NCI-H446 treated with DMSO at 0.1 percent for 48 hours (cell line): ENCODE measurements at places on chromosomes 11 and 22.
A peak's percentile ranks its signal among the peaks of the same experiment; 100 is the strongest.

GRCh38 chr11:64121663-64122410, 44.1 kb downstream of the MACROD1 start:
- no peak for DNase-seq

DNA sequence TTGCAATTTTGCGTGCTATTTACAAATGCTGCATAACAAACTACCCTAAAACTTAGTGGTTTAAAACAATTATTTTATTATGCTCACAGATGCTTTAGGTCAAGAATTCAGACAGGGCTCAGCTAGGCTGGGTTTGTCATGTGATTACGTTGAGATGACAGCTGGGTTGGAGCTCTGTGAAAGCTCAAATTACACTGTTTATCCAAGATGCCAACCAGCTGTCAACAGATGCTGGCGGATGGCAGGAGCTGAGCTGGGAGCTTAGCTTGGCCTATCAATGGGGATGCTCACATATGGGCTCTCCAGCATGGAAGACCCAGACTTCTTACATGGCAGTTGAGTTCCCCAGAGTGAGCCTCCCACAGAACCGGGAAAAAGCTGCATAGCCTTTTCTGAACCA, 62.7 kb downstream of the STK33 start:
- DNase-seq: peak; percentile 72

DNA sequence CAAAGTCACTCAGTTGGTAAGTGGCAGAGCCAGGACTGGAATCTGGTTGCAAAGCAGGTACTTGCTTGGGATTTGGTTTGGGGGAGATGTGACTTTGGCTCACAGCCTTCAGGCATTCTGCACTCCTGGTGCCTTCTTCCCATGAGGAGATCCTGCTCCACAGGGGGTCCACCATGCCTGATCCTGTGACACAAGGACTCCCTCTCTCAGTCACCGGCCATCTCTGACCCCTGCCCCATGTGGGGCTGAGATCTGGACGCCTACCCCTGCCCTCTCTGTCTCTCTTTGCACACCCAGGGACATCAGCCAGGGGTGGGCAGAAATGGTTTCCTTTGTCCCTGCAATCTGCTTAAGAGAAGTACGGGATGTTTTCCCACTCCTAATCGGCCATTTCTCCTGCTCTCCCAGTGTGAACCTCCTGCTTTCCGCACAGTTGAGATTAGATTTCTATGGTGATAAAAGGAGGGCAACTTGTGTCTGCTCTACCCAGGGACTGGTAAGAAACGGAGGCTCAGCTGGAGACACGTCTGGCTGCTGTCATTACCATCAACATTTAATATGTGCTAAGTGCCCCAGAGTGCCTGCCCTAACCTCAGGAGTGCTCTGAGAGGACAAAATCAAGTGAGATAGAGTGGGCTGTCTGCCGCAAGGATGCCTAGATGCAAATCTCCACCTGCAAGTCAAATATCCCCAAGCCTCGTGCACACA, 11.1 kb upstream of the FXYD6 start:
- DNase-seq: no peak

- no peak for DNase-seq
Measured at GRCh38 chr11:45243967-45244366, 42.2 kb downstream of the SYT13 start.

GRCh38 chr11:101030692-101031091, 98.9 kb downstream of the PGR start:
- no peak for DNase-seq

DNA sequence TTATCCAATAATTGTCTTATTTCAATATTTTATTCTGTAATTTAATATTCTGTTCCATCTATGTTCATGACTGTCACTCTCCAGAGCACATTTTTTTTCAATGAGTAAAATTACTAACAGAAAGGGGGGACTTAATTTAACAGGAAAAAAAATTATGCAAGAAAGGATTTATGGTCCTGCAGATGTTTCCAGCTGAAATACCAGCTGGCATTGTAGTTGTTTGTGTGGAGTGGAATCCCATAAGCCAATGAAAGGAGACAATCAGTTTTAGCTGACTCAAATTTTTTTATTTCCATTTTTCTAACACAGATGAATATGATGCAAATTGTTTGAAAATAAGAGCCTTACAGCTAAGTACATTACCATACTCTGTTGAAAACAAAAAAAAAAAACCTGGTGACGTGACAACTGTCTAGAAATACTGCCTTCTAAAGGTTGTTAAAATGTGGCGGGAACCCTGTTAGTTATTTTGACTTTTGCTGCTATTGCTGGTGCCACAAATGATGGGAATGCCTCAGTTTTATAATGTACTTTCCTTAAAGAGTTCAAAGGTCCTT, 389.1 kb downstream of the ETS1 start:
- DNase-seq: no peak

DNA sequence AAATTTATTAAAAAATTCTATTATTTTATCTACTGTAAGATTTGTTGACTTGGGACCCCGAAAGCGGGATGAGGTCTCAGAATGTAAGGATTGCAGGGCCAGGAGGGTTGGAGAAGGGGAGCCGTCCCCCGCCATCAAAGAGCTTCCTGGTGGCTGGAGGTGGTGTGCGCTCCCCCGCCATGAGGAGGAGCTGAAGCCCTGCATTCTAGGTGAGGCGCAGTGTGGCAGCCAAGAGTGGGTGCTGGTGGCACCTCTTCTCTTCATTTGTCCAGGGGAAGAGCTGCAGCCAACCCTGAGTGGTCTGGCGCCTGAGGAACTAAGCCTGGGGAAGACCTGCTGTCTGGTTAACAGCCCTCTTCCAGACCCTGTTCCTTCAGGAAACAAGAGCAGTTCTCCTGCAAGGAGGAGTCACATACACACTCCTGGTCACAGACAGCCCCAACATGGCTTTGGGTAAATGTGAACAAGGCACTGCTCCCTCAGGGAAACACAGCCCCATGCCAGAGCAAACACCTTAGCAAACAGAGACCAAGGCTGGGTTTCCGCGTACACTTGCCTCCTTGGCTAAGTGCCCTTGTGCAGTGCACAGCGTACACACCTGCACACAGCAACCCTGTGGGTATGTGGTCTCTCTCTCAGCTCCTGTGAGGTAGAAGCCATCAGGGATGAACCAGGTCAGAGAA, 17.3 kb downstream of the RTN4RL2 start:
- DNase-seq: no peak

GRCh38 chr22:45246060-45246985, 5.6 kb upstream of the KIAA0930 start:
- DNase-seq: no peak

DNA sequence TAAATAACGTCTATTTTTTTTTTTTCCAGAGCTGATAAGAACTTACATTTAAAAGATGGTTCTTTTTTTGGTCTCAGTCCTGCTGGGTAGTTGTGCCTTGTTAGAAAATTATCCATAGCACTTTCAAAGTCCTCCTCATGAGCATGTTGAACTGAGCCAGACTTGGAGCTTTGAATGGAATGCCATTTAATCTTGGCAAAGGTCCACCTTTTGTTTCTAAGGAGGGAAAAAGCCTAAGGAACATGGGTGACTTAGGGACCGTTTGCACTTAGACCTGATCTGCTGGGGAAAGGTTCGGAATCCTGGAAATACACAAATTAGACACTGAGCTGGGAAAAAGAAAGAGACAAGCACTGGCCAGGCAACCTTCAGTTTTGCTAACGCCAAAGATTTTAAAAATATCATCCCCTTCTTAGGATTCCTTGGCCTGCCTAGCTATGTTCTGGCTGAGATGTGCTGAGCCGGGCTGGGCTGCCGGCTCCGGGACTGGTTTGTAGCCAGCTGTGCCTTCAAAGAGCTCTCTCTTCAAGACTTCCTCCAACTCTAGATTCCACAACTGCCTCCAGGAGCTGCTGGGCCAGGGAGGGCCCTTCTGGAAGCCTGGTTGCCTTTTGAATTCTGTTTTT, 67.4 kb downstream of the ENDOD1 start:
- peak; percentile 47 for DNase-seq

GRCh38 chr11:22430141-22430541, 92.0 kb downstream of the SLC17A6 start:
- DNase-seq: peak; percentile 59

DNA sequence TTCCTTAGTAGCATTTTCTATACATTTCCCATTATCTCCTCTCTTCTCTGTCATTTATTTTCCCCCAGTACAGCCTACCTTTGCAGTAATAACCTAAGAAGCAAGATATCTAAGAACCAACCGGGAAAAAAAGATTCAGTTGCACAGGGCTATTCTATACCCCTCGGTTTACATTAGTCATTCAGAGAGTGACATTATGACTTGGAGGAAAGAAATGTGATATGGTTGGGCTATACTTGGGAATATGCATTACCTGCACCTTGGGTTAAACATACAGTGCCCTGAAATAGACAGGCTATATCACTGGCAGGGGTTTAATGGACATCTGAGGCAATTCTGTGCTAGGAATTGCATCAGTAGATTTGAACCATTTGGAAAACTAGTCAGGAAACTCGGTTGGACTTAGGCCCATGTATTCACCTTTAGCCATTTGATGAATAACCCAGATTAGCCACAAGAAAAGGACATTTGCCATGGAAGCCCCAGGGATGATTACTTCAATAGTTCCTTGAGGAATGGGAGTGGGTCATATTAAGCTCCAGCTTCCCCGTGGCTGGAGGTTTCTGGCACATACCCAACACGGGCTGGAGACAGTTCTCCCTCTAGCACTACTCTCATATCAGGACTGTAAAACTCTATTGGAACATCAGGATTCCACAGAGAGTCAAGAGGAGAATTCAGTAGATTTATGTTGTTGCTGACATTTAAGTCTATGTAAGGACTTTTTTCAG, 973.2 kb downstream of the NTM start:
- DNase-seq: no peak

DNA sequence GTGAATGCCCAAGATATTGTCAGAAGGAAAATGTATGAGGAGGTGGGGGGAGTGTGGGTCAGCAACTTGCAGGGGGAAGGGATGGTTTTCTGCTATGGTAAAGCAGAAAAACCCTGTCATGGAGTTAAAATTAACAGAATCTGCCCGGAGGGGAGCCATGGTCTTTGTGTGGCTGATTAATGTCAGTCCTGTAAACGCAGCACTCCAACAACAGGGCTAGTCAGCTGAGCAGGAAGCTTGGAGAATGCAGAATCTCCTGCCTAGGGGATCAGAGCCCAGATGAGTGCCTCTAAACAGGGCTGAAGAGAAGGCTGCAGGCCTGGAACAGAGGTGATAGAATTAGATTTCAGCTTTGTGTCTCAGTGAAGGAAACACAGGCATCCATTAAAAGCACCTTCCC, 140.9 kb upstream of the MTNR1B start:
- DNase-seq: no peak

- DNase-seq: no peak
Measured at GRCh38 chr11:124791626-124792341, 8.4 kb downstream of the MSANTD2 start.

DNA sequence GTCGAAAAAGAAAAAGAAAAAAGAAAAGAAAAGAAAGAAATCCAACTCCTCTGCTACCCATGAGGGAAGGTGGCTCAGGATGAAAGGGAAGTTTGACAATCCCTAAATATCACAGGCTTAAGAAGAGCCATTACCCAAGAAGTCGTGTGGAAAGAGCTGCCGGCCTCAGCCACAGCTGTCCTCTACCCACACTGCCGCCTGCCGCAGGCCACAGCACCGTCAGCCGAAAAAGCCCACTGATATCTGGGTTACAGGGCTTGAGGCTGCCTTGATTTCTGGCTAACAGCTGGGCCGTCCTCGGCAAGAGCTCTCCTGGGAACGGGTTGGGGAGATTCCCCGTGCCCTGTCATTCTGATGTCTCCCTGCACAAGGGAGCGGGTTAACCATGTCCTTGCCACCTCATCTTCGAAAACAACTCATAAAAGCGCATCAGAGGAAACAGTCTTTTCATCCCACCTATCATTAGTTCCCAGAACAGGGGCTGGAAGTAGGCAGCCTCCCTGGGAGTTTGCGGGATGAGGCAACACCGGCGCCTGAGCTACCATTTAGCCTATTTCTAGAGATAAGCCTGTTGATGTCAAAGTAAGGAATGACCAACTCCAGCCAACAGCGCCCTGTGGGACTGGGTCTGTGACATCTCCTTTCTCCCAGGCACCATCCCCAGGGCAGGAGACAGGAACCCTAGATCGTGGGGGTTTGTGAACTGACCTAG, 21.8 kb upstream of the SNX32 start:
- DNase-seq: no peak

DNA sequence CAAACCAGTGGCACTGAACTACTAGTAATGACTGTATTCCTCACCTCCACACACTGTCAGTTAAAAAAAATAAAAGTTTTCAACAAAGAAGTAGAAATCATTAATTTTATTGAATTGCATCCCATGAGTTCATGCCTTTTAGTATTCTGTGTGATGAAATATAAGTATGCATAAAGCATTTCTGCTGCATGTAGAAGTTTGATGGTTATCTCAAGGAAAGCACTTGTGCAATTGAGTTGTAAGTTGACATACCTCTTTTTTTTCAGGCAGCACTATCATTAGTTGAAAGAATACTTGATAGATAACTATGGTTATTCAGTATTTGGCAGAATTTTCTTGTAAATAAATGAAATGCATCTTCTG, 104.4 kb downstream of the STIM1 start:
- no peak for DNase-seq

- no peak for DNase-seq
Measured at GRCh38 chr22:41668971-41669911, 19.4 kb downstream of the SNU13 start.

- peak; percentile 14 for DNase-seq
Measured at GRCh38 chr11:72683782-72684200, 9.6 kb upstream of the PDE2A start.

DNA sequence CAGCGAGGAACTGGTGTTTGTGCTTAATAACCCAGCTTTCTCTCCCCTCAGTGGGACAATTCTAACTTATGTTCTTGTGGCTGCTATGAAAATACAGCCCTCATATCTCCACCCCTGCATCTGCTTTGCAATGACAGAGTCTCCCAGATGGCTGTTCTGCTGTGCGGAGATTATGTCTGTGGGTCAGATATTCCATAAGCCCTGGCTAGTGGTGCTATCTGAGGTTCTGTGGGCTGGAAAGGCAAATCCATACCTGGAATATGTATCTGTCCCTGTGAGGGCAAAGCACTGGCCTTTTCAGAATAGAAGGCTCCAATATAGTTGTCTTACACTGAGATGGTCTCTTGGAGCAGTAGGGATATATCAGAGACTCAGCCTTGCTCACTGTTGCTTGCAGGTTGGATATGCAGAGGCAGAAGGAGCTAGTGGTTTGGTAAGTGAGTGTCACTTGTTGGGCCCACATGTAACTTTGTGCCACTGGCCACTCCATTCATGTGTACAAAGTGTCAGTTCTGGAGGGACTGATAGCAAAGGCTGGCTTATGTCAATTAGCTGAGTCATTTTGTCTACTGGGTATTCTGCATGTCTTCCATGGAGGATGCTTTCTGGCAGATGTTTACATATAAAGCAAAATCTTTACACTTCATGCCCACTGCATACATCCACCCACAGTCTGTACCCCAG, 246.6 kb downstream of the FAM76B start:
- DNase-seq: no peak

- DNase-seq: no peak
Measured at GRCh38 chr11:63179432-63180041, 35.5 kb upstream of the SLC22A24 start.
